ENCODE measurements at places on chromosomes 1 and 21.
A peak's percentile ranks its signal among the peaks of the same experiment; 100 is the strongest.

GRCh38 chr21:41374867-41375533 is 13.2 kb downstream of the MX2 start:
- no peak for DNase-seq

- DNase-seq: peak; percentile 27
Observed at GRCh38 chr1:164511001-164511705, 47.8 kb upstream of the PBX1 start.

GRCh38 chr1:3945916-3946840 is 46.1 kb upstream of the C1orf174 start:
- no peak for DNase-seq

DNA sequence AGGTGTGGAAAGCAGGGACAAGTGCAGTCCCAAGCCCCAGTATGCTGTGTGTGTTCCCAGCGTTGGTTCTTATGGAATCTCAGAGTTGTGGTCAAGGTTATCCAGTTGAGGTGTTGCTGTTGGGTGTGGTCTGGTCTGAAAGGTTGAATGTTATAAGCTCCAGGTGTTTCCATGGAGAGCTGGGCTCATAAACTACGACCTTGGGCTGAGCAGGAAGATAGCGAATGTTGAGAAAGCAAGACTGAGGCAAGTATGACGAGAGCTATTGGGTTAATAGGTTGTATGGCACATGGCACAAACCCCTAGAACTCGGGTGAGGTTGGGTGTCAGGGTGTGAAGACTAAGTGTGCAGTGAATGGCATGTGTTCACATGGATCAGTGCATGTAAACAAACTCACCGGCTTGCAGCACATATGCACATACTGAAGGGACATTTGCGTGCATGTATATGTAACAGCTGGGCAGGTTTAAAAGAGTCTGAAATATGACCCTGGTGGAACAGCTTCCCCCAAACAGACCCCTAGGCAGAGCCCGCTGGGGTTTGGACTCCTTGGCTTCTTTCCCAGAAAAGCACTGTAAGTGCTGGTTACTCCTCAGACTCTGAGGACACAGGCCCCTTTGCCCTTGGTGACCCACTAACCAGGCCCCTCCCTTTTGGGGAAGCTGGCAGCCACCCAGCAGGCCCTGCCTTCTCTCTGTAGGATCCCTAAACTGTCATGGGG is 117.5 kb downstream of the NAV1 start:
- DNase-seq: no peak

DNA sequence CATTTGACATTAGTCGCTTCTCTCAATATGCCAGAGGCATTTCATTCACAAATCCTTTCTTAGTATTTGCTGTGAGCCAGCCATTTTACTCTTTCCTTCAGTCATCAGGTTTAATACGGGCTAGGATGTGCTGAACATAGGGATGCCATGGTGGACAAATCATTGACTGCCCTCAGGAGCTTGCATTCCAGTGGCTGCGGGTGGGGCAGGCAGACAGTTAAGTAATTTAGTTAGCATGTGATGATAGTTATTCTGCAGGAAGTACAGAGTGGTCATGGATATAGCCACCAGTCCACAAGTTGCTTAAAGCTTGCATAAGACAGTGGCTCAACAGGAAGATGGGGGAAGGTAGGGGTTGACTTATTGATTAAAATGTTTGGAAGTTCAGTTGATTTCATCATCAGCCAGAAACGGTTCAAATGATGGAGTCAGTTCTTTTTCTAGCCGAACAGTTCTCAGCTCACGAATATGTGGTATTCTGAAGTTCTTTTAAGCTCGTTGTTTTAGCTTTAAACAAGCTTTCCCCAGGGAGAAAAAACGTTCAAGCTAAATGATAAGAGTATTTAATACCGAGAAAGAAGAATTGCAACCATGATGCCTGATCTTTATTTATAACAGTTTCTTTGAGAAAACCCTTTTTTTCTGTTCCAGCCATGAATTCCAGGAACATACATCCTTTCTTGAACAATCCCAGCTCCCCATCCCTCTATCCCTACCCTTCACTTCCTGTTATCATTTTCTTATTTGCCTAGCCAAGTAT is 1.4 kb downstream of the SLC22A15 start:
- DNase-seq: peak; percentile 38

GRCh38 chr1:119611701-119612113 is 36.4 kb downstream of the ZNF697 start:
- no peak for DNase-seq

DNA sequence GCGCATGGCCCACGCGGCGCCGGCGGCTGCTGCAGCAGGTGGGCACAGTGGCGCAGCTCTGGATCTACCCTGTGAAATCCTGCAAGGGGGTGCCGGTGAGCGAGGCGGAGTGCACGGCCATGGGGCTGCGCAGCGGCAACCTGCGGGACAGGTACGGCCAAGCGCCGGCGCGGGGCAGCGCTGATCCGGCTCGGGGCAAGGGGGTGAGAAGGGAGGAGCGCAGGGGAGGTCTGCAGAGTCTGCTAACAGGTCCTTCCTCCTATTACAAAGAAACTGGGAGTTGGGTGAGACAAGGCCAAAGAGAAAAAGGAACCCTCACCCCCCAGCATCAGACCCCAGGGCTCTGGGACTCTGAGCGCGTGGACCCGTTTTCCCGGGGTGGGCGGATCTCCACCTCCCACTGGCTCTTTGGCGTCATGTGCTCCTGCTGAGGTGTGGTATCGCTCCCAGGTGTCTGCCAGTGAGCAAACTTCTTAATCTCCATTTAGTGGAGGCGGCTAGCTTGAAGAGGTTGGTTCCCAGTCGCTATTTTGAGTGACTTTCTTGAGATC is 431 bp downstream of the MTARC1 start:
- no peak for DNase-seq

DNA sequence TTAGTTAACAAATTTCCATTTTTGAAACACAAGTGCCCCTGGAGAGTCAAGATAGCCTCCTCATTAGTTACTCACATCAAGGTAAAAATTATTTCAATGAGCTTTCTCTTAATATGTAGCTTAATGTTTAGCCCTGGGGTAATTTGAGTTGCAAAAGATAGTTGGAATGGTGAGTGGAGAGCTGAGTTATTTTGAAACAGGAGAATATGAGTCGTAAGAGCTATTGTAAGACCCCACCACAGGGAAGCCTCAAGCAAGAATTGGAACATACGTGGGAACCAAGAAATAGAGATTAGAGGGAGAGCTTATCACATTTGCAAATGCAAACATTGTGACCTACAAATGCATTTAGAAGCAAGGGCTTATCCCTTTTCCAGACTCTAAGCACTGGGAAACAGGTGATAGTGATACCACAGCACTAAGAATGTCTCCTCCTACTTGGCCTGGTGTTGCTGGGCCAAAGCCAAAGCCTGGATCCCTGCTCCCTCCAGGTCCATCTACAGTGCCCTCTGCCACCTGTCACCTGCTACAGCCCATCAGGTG is 635.1 kb downstream of the PTPRC start:
- DNase-seq: no peak

GRCh38 chr1:222331340-222331739 is 216.6 kb downstream of the HHIPL2 start:
- no peak for DNase-seq

DNA sequence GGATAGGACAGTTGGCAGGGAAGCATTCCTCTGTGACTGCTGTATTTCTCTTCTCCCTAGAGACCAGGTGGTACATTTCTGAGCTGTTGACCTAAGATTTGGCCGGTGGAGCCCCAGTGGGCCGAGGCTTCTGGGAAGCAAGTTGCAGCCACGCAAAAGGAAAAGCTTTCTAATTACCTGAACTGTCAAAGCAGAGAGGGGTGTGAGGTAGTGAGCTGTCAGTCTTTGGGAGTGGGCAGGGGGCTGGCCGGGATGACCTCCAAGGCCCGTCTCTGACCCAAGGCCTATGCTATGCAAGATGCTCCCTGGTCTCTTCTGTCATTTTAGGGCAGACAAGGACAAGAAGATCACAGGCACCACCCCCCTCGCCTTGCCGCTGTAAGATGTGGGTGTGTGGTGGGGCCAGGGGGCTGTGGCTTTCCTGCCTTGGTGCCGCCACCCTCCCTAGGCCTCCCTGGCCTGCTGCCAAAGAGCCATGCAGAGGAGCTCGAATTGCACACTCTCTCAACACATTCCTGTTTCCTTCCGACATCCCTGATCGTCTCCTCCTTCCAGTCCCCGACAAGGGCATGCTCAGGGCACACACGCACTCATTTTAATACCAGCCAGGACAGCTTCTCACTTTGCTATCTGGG is 7.7 kb downstream of the PADI1 start:
- DNase-seq: peak; percentile 54

DNA sequence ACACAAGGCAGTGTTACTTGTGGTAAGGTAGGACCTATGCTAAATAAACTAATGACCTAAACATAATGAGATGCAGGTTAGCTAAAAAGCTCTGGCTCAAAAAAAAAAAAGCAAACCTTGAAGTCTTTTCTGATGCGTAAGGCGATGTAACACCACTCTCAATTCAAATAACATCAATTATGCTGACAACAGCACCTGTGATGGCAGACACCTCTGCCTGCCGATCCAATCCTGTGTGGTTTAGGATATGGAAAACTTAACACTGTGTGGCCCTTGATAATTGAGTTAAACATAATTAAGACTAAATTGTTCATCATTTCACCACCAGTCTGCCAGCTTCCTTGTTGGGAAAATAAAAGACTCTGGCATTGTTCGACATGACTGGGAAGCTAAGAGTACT is 9.1 kb downstream of the RPAP2 start:
- no peak for DNase-seq

DNA sequence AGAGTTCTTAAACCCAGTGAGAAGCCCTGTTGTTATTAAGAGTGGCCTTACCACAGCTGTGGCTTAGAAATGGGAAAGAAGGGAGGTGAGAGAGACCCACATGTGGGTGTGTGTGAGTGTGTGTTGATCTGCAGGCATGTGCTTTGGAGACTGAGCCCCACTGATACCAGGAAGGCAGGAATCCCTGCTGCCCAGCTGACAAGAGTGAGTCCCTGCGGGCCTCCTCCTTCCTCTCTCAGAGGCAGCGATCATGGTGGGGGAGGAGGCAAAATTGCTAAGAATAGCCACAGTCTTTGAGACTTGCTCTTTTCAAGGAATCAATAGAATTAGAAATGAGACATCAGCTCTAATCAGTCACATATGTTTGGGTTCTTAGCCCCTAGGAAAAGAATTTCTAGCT is 87.0 kb upstream of the WARS2 start:
- peak; percentile 67 for DNase-seq

DNA sequence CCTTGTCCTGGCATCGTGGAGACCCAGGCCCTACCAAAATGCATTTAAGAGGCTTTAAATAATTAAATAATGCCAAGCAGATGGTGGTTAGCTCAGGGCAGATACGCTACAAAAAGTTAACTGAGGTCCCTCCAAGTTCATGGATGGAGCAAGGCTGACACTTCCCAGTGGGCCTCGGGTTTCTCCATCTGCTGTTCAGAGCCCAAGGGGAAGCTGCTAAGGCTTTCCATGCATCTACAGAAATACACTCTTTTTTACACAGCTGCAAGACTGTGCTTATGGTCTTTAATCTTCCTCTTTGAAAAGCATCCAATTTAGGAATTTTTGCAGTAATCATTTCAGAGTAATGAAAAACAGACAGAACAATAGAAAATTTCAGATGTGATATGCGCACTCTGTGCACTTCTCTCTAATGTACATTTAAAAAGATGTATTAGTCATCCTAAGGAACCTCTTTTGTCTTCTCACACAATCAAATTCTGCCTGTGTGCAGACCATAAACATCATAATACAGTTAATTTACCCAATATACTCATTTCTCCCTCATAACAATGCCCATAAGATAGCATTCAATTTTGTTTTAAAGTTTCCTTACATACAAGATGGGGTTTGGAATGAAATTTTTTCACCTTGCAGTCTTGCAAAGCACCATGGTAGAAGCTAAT is 173.2 kb upstream of the ATP1B1 start:
- DNase-seq: no peak

DNA sequence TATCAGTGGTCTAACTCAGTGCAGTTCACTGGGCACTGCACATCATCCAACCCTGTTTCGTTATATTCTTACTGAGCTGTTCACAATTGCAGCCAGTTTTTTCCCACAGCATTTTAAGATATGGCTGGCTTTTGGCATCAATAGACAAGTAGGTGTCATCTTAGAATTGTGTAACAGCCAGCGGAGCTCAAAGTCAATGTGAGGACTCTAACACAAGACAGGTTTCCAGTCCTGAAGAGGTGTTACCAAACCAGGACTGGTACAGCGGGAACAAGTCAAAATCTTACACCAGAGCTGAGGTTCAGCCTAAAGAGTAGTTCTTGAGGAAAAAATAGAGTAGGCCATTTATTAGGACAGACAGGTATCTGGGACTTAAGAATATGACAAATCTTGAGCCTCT is 313.3 kb downstream of the SEC16B start:
- DNase-seq: no peak

All from CMK (cell line).